AG09319 (cell line): ENCODE measurements at places on chromosomes 2 and 18.

- DNase-seq: peak; percentile 64
Observed at GRCh38 chr18:73060666-73061288, 193.0 kb upstream of the NETO1 start.

DNA sequence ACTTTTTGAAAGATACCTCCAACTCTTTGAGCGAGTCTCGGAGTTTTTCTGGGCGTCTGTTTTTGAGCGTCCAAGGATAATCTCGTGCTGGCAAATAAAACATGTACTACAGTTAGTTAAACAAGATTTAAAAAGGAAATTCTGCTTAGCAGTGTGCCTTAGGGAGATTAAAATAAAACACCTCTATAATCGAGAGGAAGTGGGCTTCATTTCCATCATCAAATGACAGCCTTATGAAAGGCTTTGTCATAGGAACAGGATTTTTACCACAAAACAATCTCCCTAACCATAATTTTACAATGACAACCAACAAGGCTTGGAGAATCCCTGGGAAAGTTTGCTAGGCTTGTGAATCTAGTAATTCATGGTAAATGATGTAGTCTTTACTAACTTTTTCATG lies 103.4 kb downstream of the WDPCP start:
- no peak for DNase-seq

DNA sequence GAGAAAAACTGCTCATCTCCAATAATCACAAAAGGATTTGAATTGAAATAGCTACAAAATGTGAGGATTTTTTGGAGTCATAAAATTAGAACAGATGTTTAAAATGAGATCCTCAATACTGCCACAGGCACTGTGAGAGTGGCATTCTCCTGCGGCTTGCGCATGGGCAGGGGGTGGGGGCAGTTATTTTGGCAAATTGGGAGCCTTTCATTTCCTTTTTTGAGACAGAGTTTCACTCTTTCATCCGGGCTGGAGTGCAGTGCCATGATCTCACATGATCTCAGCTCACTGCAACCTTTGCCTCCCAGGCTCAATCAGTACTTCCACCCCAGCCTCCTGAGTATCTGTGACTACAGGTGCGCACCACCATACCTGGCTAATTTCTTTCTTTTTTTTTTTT lies 42.4 kb downstream of the POMC start:
- no peak for DNase-seq

GRCh38 chr18:31591113-31591512 lies 564 bp upstream of the TTR start:
- DNase-seq: no peak

- DNase-seq: no peak
Observed at GRCh38 chr2:96699621-96700020, 40.2 kb downstream of the LMAN2L start.

GRCh38 chr18:35278969-35279368 lies 11.1 kb downstream of the ZSCAN30 start:
- DNase-seq: no peak

GRCh38 chr2:174656676-174657176 lies 59.1 kb upstream of the WIPF1 start:
- DNase-seq: no peak

- no peak for DNase-seq
Observed at GRCh38 chr2:12343141-12343540, 373.6 kb upstream of the TRIB2 start.

- no peak for DNase-seq
Observed at GRCh38 chr2:120344214-120344975, 1.5 kb upstream of the INHBB start.

- no peak for DNase-seq
Observed at GRCh38 chr2:234606896-234607295, 110.0 kb upstream of the ARL4C start.
